Amniotic stem cell (primary cell): ENCODE measurements at places on chromosomes 1 and 21.

DNA sequence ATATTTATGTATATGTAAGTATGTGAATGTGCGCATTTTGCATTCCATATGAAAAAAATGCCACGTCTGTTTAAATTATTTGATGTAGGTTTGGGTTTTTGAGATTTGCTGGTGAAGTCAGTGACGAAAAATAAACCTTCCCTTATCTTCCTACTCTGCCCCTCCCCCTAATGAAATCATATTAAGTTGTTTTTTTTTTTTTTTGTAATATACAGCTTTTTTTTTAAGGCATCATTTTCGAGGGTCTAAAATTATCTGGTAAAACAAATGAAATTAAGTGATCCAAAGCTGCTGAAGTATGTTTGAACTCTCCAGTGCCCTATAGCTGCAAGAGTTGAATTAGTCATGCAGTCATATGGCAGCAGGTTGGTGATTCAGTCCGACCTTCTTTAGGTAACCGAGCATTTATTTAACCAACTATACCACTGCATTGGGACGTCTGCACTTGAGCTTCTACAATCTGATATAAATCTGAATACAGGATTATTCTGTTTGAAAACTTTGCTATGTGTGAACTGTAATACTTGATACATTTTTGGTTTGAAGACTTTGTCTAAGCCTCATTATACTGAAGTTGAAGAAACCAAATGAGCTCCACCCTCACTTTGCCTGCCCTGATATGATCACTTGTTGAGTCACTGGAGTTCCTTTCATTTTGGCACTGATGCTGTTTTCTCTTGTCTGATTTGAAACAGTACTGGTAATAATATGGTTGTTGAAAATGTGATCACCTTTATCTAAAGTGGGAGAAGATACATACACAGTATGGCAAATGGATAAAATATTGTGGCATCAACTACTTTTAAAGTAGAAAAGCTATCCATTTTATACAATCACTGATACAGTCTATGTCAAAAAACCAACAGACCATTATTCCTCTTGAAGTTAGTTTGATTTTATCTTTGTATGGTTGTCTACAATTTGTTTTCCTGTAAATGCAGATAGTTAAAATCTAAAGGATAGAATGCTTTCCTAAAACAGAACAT is 11.7 kb downstream of the PDIK1L start:
- DNase-seq, result peak; percentile 6

DNA sequence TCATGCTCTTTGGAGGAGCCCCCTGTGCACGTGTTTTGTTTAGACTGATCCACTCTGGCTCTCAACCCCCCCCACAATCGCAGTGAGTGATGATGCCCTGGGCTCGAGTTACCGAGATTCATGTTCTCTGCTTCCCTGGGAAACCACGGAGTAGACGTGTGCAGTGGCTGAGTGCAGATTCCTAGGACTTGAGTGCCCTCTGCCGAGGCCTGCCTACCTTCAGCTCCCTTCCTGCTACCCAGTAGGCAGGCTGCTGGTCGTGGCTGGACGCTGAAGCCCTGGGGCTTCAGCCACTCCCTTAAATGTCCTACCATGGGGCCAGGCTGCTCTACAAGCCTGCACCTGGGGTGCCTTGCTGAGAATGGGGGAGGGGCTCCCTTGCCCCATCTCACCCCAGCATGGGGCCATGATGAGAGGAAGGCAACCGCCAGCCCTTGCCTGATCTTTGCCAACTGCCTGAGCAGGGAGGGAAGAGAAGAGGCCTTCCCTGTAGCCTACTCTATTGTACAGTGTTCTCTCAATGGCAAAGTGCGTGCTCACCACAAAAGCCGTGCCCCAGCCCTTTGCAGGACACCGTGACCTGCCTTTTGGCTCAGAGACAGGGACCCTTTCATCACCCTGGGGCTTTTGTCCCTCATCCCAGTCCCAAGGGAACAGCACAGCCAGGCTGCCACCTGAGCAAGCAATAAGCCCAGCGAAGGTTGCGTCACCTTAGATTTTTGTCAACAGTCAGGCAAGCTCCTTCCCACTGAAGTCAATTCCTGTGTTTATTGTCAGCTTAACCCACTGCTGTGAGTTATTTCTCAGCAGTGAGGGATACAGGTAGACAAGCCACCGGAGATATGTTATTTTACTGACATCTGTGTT is 4.1 kb upstream of the GRIK3 start:
- DNase-seq, result no peak

DNA sequence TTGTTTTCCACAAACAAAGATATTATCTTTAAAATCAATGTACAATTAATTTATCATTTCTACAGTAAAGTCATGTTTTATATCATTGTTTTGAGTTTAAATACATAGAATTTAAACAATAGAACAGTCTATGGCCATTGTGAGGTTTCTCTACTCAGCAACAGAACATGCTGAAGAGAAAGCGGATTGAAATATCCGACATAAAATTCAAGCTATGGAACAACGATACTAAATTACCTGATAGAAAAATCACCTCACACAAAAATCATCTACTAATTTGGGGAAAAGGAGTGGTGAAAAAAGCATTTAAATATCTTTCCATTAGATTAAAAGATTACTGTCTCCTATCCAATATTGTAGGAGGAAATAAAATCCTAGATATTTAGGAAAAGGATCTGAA is 12.6 kb downstream of the CDKN2C start:
- DNase-seq, result no peak

DNA sequence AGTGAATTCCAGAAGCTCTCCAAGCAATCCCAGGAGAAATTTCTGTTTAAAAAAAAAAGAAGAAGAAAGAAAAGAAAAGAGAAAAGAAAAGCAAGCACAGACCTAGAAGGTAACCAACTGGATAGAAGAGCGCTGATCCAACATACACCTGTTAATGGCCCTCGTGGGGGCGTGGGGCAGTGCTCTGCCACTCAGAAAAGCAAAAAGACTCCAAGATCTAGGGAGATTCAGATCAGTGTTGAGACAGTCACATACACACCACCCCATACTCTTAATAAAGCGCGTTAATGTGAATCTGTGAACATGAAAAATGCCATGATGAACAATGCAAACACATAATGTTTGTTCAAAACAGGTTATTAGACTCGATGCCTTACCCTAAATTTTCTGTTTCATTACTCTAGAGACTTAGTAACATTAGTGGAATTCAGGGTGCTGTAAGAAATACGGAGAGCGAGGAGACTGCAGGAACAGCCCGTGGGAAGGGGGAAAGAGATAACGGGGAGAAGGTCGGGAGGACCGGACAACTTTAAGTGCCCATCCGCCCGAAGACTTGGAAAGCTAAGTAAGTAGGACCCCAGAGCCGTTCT is 406 bp downstream of the NME7 start:
- no peak for DNase-seq

GRCh38 chr21:28769683-28770082 is 223.0 kb downstream of the LTN1 start:
- no peak for DNase-seq

DNA sequence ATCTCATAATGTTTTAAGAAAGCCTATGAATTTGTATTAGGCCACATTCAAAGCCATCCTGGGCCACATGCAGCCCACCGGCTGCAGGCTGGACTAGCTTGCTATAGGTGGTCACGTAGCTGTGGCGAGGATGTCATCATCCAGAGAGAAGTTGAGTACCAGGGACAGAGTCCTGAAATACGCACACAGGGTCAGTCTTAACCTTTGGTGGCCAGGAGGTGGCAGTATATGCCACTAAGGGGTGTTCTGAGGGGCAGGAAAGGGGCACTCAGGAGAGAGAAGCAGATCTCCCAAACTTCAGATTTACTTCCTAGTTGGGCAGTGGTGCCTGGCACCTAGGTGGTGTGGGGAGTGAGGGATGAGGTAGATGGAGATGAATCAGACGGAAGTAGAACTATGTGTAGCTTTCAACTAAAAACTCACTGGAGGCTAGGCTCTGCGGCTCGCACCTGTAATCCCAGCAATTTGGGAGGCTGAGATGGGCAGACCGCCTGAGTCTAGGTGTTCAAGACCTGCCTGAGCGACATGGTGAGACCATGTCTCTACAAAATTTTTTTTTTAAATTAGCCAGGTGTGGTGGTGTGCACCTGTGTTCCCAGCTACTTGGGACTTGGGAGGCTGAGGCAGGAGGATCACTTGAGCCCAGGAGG is 16.3 kb upstream of the CDK18 start:
- DNase-seq, result peak; percentile 34

- no peak for DNase-seq
Observed at GRCh38 chr1:55153031-55153430, 62.1 kb downstream of the USP24 start.

DNA sequence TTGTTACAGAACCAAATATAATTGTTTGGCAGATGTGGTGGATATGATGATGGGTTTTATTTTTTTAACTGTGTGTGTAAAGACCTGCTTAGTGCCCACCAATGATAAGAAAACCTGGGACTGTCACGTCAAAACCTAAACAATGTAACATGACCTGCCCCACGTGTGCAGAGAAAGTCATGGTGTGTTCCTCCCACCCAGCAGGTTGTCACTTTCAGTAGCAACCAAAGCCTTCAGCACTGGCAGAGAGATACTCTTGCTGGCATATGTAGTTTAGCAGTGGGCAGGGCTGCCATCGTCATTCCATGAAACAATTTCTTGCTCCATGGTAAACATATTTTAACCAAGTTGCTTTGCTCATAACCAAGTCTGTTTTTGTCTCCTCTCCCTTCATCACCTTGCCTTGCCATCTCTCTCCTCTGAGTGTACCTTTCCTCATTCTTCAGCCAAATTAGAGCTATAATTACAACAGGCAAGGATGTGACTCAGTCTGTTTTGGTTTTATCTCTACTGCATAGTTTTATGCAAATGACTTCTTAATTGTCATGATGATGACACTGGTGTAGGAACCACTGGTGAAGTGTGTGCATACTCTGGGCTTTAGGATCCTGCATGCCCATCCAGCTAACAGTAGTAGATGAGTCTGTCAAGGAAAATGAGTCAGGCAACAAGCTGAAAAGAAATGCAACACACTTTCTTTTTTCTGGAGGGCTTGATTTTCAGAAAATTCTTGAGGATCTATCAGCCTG is 150.3 kb downstream of the EDEM3 start:
- no peak for DNase-seq

GRCh38 chr1:24216276-24217074 is 29.4 kb upstream of the IFNLR1 start:
- DNase-seq, result no peak

GRCh38 chr1:186502087-186502486 is 41.2 kb upstream of the PDC start:
- no peak for DNase-seq

GRCh38 chr1:7424352-7424890 is 346.7 kb upstream of the VAMP3 start:
- no peak for DNase-seq

DNA sequence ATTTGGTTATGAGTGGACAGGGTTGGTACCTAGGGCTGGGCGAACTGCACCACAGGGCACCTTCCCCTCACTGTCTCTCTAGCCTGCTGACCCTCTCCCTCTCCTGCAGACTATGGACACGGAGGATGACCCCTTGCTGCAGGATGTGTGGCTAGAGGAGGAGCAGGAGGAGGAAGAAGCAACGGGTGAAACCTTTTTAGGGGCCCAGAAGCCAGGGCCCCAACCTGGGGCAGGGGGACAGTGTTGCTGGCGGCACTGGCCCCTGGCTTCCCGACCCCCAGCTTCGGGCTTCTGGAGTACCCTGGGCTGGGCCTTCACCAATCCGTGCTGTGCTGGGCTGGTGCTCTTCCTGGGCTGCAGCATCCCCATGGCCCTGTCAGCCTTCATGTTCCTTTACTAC is 21.9 kb downstream of the DISP3 start:
- DNase-seq, result no peak

DNA sequence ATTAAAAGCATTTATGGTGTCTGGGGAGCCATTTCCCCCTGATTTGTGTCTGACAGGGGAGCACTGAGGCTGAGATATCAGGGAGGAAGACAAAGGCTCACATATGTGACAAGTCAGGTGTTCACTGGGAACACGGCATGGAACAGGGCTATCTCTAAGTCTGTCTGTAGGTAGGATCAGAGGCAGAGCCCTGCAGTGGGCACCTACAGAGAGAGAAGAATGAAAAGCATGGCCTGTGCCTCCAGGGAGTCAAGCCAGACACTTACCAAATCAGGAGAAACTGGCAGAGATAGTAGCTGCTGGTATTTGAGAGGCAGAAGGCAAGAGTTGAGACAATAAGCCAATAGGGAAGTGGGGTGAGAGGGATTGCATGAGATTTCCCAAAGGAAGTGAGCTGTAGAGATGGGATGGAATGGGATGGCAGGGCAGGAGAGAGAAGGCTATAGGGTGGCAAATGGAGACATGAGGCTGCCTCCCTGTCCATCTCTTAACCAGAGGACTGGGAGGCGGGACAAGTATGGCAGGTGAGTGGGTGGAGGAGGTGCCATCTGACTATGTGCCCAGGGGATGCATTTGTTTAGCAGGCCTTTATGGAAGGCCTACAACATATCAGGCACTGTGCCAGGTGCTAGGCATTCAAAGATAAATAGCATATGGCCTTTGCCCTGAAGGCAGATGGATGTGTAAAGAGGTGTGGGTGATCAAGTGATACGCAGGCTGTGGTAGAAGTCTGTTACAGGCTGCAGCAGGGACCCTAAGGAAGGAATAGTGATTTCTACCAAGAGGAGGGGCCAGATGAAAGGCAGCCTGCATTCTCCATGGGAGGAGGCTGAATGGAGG is 136.2 kb upstream of the IPO9 start:
- DNase-seq, result no peak

DNA sequence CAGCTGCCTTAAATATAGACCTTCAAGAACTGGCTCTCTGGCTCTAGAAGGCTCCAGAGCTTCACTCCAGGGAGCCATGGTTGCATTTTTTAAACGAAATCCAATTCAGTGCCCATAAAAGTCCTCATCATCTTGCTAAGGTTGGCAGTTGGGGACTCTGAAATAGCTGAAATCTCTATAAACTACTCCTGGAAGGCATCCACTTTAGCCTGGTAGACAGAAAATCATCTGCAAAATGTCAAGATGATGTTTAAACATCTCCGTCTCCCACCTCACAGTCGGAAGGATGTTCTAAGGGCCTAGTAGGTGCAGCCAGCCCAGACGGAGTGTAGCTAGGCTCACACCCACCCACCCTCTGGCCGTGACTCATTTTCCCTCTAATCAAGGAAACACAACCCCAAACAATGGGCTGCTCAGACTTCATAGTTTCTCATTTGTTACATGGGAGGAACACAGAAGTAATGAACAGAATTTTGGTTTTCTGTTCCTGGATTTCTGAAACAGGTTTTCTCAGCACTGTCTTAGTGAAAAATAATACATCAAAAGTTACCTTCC is 235.4 kb upstream of the KAZN start:
- no peak for DNase-seq

DNA sequence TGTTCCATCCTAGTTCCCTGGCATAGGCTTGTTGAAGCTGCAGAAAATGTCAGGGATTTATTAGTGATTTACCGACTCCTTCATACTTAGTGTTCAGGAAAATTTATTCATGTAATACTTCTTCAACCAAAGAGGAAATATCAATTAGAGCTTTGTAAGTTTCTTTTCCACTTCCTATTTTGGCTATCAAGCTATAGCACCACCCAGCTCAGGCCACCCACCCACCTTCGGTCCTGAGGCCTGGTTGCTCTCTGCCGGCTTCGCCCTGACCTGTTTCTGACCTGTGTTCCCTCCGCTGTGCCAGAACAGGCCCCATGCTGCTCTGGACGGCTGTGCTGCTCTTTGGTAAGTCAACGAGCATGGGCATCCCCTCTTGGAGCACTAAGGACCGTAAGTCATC is at the start of gene FCRL6:
Gene FCRL6, plus strand, starts transcription at position 250 of the 400 bp plus-strand sequence. Its CDS starts 65 bp downstream, at position 315.
- DNase-seq, result no peak

- DNase-seq, result no peak
Observed at GRCh38 chr1:236067854-236068454, 3.1 kb upstream of the NID1 start.
